ENCODE measurements at places on chromosomes 6 and 20. TPM values are rescaled to one million over a fixed set of nuclear protein-coding genes. Genes with fewer than 3 reads are reported as not detected.

- H3K36me3 ChIP-seq: no peaks in the 10 kb centered on the region
- no peaks in the 10 kb centered on the region for H3K4me1 ChIP-seq
- H3K27ac ChIP-seq: no peak overlapping the region
- no peak for DNase-seq
Observed at GRCh38 chr20:40551125-40551530, 137.9 kb downstream of the MAFB start.

DNA sequence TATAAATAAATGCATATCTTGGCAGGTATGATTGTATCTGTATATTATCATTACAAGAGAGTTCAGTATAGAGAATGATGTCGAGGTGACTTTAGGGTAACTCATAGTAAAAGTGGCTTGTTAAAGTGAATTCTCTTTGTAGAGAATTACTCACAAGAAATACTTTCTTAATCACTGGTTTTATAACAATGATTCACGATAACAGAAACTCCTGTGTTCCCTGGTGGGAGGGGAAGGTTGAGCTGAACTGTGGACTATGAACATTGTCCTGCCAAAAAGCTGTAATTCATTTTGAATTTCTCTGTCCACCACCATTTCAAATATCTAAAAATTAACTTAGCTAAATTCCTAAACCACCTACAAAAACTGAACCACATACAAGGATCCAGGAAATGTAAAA, 7.7 kb downstream of the TPMT start:
- no peak overlapping the region for H3K4me3 ChIP-seq
- no peak overlapping the region for H3K27ac ChIP-seq
- no peaks in the 10 kb centered on the region for H3K27me3 ChIP-seq
- H3K36me3 ChIP-seq: no peaks in the 10 kb centered on the region

DNA sequence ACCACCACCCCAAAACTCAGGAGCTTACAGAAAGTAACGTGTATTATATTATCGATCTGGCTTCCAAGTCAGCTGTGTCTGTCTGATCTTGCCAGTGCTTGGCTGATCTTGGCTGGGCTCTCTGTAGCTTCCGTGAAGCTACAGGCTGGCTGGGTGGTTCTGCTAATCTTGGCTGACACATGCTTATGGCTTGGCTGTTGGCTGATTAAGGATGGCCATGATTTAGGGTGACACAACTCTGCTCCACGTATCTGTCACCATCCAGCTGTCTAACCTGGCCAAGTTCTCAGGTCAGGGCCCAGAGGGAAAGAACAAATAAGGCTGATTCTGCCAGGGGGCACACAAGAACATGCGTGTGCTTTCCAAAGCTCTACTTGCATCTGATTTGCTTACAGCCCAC, 64.7 kb upstream of the PRL start:
- no peak overlapping the region for H3K27ac ChIP-seq
- peaks cover 2% of the 10 kb centered on the region for H3K4me1 ChIP-seq
- H3K36me3 ChIP-seq: no peaks in the 10 kb centered on the region
- no peak for DNase-seq

DNA sequence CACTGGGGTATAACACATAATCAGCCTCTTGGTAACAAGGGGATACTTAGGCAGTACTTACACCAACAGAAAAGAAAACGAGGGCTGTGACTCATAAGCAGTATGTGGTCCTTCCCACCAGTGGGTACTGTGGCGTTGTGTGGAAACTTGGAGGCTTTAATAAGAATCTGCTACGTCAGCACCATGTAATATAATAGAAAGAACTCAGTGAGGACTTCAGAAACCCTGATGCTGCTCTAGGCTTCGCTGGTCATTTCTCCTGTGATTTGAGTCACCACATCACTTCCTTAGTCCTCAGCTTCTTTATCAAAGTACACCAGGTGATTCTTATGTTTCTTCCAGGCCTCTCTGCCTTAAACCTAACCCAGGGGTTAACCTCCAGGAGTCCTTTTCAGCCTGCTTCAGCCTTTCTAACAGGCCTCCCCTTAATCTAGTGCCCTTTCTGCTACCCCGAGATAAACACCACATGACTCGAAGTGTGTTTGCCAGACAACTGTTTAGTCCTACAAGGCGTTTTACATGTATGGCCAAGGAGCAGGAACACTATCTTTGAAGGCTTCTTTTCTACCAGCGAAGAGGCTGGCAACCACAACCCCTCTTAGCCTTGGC, 68.5 kb downstream of the FYN start:
- peaks cover 66% of the 10 kb centered on the region for H3K4me1 ChIP-seq
- no peak for DNase-seq
- no peak overlapping the region for H3K4me3 ChIP-seq
- no peak overlapping the region for H3K27ac ChIP-seq
- no peaks in the 10 kb centered on the region for H3K36me3 ChIP-seq

Gene CFAP61
- 5.0 TPM for total RNA-seq

- H3K27ac ChIP-seq: no peak overlapping the region
- no peak overlapping the region for H3K4me3 ChIP-seq
- peaks cover under 1% of the 10 kb centered on the region for H3K27me3 ChIP-seq
- H3K4me1 ChIP-seq: no peaks in the 10 kb centered on the region
Observed at GRCh38 chr20:40565682-40566040, 123.4 kb downstream of the MAFB start.

- H3K27me3 ChIP-seq: peaks cover 12% of the 10 kb centered on the region
- H3K4me3 ChIP-seq: no peak overlapping the region
- no peaks in the 10 kb centered on the region for H3K36me3 ChIP-seq
Observed at GRCh38 chr6:136550045-136550329, 235 bp downstream of the MAP7 start.

DNA sequence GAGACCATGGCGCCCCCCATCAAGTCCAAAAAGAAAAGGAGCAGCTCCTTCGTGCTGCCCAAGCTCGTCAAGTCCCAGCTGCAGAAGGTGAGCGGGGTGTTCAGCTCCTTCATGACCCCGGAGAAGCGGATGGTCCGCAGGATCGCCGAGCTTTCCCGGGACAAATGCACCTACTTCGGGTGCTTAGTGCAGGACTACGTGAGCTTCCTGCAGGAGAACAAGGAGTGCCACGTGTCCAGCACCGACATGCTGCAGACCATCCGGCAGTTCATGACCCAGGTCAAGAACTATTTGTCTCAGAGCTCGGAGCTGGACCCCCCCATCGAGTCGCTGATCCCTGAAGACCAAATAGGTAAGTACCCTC, 41.7 kb upstream of the NAA20 start:
- no peak overlapping the region for H3K4me3 ChIP-seq
- peaks cover 10% of the 10 kb centered on the region for H3K27me3 ChIP-seq
- DNase-seq: no peak
- peaks cover 27% of the 10 kb centered on the region for H3K4me1 ChIP-seq

Gene SMLR1
- not detected for total RNA-seq

- H3K36me3 ChIP-seq: no peaks in the 10 kb centered on the region
- no peak overlapping the region for H3K27ac ChIP-seq
- DNase-seq: no peak
- no peaks in the 10 kb centered on the region for H3K4me1 ChIP-seq
Observed at GRCh38 chr6:106181664-106182418, 95.7 kb downstream of the PRDM1 start.

DNA sequence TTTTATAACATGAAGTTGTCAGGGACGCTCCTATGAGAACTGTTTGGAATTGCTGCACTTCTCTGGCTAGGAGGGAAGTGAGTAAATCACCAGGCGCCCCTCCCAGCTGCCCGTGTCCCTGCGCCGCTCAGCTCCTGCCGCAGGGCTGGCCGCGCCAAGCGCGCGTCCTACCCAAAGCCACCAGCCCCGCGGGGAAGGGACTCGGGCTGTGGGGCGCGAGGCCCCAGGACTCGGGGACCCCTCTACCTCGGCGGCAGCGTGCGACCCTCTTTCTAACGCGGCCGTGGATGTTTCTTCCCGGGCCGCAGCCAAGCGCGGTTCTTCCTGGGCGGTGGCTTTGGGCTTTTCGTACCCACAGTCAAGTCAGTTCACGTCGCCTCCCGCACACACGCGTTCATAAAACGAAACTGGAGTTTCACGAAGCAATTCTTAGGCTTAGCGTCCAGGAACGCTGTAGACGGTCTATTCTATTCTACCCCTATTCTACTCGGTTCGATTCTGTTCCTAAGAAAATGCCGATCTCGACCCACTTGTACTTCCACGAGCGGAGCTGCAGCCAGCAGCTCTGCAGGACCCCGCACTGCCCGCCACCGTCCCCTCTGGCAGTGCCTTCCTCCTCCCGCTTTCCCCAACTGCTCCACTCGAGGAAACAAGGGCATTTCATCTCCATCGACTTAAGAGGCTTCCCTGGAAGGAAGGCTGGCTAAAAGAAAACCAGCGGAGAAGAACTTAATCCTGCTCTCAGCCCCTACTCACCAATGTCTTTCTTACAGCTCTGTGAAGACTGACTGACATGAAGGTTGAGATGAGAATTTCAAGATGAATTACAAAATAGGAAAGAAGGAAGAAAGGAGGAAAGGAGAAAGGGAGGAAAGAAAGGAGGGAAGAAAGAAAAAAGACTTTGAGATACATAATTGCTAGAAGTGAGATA, 15.4 kb downstream of the FOXC1 start:
- peaks cover 11% of the 10 kb centered on the region for H3K36me3 ChIP-seq
- peak; percentile 44 for DNase-seq
- no peak overlapping the region for H3K27ac ChIP-seq
- H3K4me1 ChIP-seq: peaks cover 15% of the 10 kb centered on the region

DNA sequence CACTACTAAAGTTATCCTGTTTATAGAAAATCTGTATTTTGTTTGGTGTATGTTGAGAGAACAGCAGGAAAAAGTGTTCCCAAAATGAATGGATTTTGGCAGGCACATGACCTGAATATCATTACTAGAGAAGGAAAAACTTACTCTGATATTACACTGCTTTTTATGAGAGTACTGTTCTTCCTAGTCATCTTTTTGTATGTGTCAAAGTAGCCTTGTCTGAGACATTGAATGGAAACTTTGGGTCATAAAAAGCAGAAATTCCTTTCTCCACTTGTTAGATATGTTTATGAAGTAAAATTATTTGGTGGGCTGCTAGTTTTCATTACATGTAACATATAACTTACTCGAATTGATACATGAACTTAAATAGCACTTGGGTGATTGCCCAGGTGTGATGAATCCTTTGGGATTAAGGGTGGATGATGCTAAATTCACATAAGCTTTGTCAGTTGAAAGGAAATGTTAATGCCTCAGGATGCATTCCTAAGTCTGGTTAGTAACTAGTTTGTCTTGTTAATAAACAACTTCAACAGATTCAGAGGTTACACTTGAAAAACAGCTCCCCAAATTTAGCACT, 206.7 kb downstream of the CENPW start:
- no peaks in the 10 kb centered on the region for H3K27me3 ChIP-seq
- H3K36me3 ChIP-seq: no peaks in the 10 kb centered on the region
- H3K4me1 ChIP-seq: no peaks in the 10 kb centered on the region
- H3K4me3 ChIP-seq: no peak overlapping the region
- H3K27ac ChIP-seq: no peak overlapping the region
- no peak for DNase-seq

DNA sequence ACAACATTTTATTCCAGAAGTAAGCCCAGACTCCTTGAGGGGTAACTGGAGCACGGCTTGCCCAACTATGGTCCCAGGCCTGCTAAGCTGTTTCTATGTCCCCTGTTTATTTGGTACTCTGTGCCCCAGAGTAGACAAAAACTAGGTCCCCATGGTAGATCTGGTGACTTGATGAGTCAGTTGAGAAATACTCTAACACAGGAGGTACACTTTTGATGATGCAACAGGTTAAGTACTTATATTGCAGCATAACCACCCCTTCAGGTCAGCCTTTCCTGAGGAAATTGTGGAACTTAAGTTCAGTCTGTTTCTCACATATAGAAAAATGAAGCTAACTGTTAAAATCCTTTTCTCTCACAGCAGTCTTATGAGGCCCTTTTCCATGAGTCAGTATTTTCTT, 19.6 kb downstream of the TTPAL start:
- DNase-seq: no peak
- no peaks in the 10 kb centered on the region for H3K4me1 ChIP-seq
- H3K27me3 ChIP-seq: no peaks in the 10 kb centered on the region
- H3K36me3 ChIP-seq: no peaks in the 10 kb centered on the region
- H3K4me3 ChIP-seq: no peak overlapping the region
- no peak overlapping the region for H3K27ac ChIP-seq

Gene MRAP2
- 5.1 TPM for total RNA-seq

Gene EBF4
- 11.0 TPM for total RNA-seq

Gene GLP1R
- total RNA-seq: not detected

DNA sequence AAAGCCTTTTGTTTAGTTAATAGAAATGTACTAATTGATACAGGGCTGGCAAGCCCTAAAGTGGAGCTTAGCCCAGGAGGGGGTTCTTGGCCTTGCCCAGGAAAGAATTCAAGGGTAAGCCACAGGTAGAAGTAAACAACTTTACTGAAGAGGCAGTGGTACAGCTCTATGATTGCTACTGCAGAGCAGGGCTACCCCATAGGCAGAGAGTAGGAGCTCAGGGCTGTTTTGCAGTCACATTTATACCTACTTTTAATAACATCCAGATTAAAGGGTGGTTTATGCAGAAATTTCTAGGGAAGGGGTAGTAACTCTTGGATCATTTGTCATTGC, 680.4 kb upstream of the GJE1 start:
- no peak for DNase-seq
- H3K36me3 ChIP-seq: no peaks in the 10 kb centered on the region
- H3K27me3 ChIP-seq: peaks cover 2% of the 10 kb centered on the region
- peaks cover 3% of the 10 kb centered on the region for H3K4me1 ChIP-seq
- no peak overlapping the region for H3K27ac ChIP-seq

Gene TBXT
- total RNA-seq: not detected

DNA sequence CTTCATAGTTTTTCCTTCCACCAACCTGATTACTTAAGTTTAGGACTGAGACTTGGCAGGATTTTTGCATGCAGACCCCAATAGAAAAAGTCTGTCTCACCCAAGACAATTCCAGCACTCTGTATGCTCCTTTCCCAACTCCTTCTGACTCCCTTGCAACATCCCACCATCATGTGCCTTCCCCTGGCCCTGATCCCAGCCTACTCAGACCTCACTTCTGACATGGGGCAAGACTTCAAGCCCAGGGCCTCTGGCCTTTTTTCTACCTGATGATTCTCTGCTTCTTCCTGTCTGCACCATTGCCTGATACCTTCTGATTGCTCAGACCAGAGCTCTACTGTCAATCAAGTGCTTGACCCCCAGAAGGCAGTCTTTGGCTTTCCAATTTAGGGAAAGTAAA, 96.6 kb downstream of the HAO1 start:
- H3K36me3 ChIP-seq: no peaks in the 10 kb centered on the region
- H3K4me1 ChIP-seq: no peaks in the 10 kb centered on the region
- H3K27ac ChIP-seq: no peak overlapping the region
- H3K27me3 ChIP-seq: no peaks in the 10 kb centered on the region
- DNase-seq: no peak

GRCh38 chr20:44884907-44885391, 556 bp upstream of the YWHAB start:
- peaks cover 18% of the 10 kb centered on the region for H3K4me1 ChIP-seq
- no peaks in the 10 kb centered on the region for H3K36me3 ChIP-seq
- peaks cover 6% of the 10 kb centered on the region for H3K27me3 ChIP-seq
- peak overlapping the region; percentile 83 for H3K27ac ChIP-seq

Gene COL11A2
- total RNA-seq: 3.8 TPM

Gene BMP6
- total RNA-seq: 0.25 TPM

All from glutamatergic neuron (in vitro differentiated cells).